GM23338 (cell line): ENCODE measurements at places on chromosomes 3 and 15. TPM values are rescaled to one million over a fixed set of nuclear protein-coding genes. Genes with fewer than 3 reads are reported as not detected.

The KPNA1 gene
- polyA plus RNA-seq: 19.8 and 20.5 TPM in 2 replicates

The CCDC54 gene
- polyA plus RNA-seq: not detected in 2 replicates

The WDR72 gene
- 0.56 and 0.99 TPM in 2 replicates for polyA plus RNA-seq

The DLL4 gene
- 0.64 and 0.99 TPM in 2 replicates for polyA plus RNA-seq

The HCN4 gene
- polyA plus RNA-seq: 2.4 TPM in 2 replicates

The TM4SF18 gene
- 1.4 and 2.0 TPM in 2 replicates for polyA plus RNA-seq

The DNASE1L3 gene
- polyA plus RNA-seq: not detected in 2 replicates

The HDAC11 gene
- polyA plus RNA-seq: 3.5 and 5.4 TPM in 2 replicates

The ATP10A gene
- polyA plus RNA-seq: 0.36 and 0.66 TPM in 2 replicates

GRCh38 chr3:126179825-126180476, 435 bp downstream of the ALDH1L1 start:
- H3K27me3 ChIP-seq: peaks cover 45% of the 10 kb centered on the region
- H3K4me3 ChIP-seq: peak overlapping the region; percentile 83
- H3K27ac ChIP-seq: no peak overlapping the region
- no peaks in the 10 kb centered on the region for H3K4me1 ChIP-seq
- peak; percentile 83 for DNase-seq

DNA sequence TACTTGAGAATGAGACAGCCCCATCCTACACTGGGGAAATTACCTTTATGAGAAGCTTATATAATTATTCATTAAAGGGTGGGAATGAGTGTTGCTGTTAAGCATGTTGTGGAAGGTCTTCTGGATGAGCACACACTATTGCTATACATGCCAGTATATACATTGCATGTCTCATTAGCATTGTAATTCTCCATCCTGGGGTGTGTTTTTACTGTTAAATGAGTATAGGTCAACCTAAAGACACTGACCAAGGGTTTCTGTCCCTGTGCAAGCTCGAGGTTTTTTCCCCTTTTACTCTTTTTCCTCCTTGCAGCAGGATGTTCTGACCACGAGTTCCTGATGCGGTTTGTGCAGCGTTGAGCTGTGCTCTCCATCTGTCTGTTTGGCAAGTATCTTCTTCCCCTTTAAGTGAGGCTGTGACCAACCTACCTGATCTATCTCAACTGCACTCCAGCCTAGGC, 7.2 kb upstream of the IVD start:
- no peaks in the 10 kb centered on the region for H3K27me3 ChIP-seq
- peaks cover 9% of the 10 kb centered on the region for H3K36me3 ChIP-seq
- no peak overlapping the region for H3K27ac ChIP-seq
- H3K4me3 ChIP-seq: no peak overlapping the region
- no peak for DNase-seq

- H3K27ac ChIP-seq: no peak overlapping the region
- H3K4me1 ChIP-seq: peaks cover 41% of the 10 kb centered on the region
- H3K4me3 ChIP-seq: no peak overlapping the region
- no peak for DNase-seq
- no peaks in the 10 kb centered on the region for H3K27me3 ChIP-seq
Measured at GRCh38 chr3:29755416-29755815, 474.5 kb downstream of the RBMS3 start.

DNA sequence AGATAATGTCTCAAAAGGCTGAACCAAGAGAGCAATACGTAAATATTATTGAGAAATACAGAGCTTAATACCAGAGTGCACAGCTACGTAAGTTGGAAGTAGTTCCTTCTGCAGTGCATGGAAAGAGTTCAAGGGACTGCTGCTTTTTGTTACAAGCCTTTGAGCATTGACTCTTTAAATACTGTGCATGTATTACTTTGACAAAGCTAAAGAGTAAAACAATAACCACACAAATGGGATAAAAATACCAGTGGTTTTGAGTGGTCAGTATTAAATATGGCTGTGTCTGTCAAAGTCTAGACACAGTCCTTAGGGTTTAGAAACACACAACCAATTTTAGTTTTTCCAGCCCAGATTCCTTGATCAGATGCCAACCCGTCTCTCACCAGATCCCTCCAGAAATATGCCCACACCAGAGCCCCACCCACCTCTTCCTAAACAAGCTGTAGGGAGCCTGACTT, 62.1 kb downstream of the SSR3 start:
- no peak overlapping the region for H3K4me3 ChIP-seq
- DNase-seq: no peak
- no peak overlapping the region for H3K27ac ChIP-seq
- H3K27me3 ChIP-seq: no peaks in the 10 kb centered on the region
- H3K36me3 ChIP-seq: no peaks in the 10 kb centered on the region
- H3K4me1 ChIP-seq: no peaks in the 10 kb centered on the region

- no peaks in the 10 kb centered on the region for H3K4me1 ChIP-seq
- no peaks in the 10 kb centered on the region for H3K36me3 ChIP-seq
- no peak overlapping the region for H3K4me3 ChIP-seq
- no peak overlapping the region for H3K27ac ChIP-seq
- no peaks in the 10 kb centered on the region for H3K27me3 ChIP-seq
Measured at GRCh38 chr3:163632722-163633121, 1445.6 kb downstream of the SI start.

DNA sequence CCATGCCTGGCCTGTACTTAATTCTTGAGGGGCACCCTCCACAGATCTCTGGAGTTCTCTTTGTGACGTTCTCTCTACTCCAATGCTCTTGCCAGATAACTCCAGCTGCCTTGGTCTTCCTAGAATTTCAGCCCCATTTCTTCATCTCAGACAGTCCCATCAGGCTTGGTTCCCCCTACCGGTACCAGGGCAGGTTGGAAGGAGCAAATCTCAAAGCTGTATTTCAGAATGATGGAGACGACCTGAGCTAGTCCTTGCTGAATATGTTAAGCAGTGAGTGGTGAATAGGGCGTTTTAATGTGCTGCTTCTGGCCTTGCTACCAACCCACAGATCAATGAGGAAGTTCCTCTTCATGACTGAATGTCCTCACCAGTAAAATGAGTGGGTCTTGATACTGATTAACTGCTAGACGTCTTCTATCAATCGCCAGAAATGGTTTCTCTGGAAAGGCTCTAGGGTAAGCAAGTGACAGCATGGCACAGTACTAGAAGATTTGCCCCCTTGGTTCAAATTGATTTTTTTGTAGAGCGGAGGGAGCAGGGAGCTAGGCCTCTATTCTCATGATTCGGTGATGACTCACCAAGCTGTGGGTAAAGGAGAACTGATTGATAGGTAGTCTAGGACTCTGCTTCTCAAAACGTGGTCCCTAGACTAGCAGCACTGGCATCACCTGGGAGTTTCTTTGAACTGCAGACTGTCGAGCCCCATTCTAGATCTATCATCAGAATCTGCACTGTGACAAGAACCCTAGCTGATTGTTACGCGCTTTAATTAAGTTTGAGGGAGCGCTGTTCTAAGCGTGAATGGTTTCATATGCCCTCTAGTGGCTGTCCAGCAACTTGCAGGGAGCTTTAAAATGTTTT, 67.8 kb downstream of the UBP1 start:
- DNase-seq: peak; percentile 68
- 0 out of 2 replicates have a peak, but pooled peaks cover 4% of the 10 kb centered on the region for H3K36me3 ChIP-seq
- H3K4me3 ChIP-seq: no peak overlapping the region
- no peak overlapping the region for H3K27ac ChIP-seq
- H3K27me3 ChIP-seq: no peaks in the 10 kb centered on the region
- H3K4me1 ChIP-seq: no peaks in the 10 kb centered on the region; the same call in 1 of the 2 replicates

GRCh38 chr3:1172644-1173043, 79.8 kb downstream of the CNTN6 start:
- no peaks in the 10 kb centered on the region for H3K4me1 ChIP-seq
- H3K27ac ChIP-seq: no peak overlapping the region
- H3K27me3 ChIP-seq: no peaks in the 10 kb centered on the region
- H3K36me3 ChIP-seq: no peaks in the 10 kb centered on the region
- no peak overlapping the region for H3K4me3 ChIP-seq
- no peak for DNase-seq

- no peaks in the 10 kb centered on the region for H3K4me1 ChIP-seq
- no peak overlapping the region for H3K4me3 ChIP-seq
- no peaks in the 10 kb centered on the region for H3K27me3 ChIP-seq
- peak; percentile 56 for DNase-seq
- no peaks in the 10 kb centered on the region for H3K36me3 ChIP-seq
Measured at GRCh38 chr15:81744364-81744763, 301.5 kb downstream of the MEX3B start.

DNA sequence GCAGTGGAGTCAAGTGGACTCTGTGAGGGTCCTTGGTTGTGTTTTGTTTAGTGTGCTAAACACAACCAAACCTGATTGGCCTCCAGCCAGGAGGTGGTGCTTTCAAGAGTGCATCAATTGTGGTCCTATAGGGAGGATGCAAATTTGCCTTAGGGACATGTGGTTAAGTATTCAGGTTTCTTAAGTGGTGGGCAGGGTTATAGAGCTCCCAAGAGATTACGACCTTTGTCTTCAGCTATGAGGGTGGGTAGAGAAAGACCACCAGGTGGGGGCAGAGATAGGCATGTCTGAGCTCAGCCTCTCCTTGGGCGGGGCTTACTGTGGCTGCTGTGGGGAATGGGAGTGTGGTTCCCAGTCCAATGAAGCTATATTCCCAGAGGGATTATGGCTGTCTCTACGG, 186.6 kb downstream of the SQOR start:
- no peaks in the 10 kb centered on the region for H3K27me3 ChIP-seq
- no peaks in the 10 kb centered on the region for H3K4me1 ChIP-seq
- no peaks in the 10 kb centered on the region for H3K36me3 ChIP-seq
- H3K27ac ChIP-seq: no peak overlapping the region
